GM04503 (cell line): ENCODE measurements at places on chromosomes 7 and 10.

GRCh38 chr10:11002916-11003315 lies 14.8 kb upstream of the CELF2 start:
- DNase-seq, result no peak

DNA sequence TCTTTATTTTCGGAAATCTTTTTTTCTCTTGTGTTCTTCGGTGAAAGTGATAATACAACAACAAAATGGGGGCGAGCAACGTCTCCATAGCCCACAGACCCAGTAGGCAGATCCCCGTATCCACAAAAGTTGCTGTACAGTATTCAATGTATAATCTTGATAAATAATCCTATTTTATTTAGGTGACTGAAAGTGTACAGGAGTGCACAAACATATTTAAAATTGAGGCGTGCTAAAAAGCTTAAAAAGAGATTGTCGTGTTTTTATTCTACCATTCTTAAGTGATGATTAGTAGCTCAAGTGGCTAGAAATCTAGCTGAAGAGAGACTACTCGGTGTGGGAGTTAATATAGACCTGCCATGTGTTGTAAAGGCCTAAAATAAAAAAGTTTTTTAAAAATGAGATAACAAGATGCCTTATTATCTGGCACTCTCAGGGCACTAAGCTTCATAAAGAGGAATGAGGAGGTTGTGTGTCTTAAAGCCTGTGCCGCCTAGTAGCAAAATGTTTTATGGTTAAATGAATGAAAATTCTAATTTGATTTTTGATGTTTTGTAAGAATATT lies 1.6 kb downstream of the CAPZA2 start:
- no peak for DNase-seq

- DNase-seq, result no peak
Observed at GRCh38 chr7:2257046-2257551, 15.1 kb downstream of the NUDT1 start.

GRCh38 chr10:91690412-91690811 lies 57.5 kb upstream of the PPP1R3C start:
- DNase-seq, result no peak

DNA sequence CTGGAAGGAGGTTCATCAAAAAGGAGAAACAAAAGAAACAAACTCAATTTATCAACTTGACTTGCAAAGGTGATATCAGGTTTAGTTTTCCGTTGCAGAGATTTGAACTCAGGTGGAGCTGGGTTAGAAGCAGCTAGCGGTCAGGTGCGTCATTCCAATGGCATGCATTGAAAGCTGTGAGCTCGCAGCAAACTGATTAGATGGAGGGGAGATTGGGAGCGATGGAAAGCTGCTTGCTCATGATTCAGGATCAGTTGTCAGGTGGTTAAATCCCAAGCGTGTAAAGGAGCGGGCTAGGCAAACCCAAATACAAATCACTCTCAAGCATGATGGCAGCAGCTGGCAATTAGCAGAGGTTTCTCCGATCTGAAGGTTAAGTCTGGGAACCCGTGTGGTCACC lies 49.3 kb upstream of the AFAP1L2 start:
- no peak for DNase-seq

DNA sequence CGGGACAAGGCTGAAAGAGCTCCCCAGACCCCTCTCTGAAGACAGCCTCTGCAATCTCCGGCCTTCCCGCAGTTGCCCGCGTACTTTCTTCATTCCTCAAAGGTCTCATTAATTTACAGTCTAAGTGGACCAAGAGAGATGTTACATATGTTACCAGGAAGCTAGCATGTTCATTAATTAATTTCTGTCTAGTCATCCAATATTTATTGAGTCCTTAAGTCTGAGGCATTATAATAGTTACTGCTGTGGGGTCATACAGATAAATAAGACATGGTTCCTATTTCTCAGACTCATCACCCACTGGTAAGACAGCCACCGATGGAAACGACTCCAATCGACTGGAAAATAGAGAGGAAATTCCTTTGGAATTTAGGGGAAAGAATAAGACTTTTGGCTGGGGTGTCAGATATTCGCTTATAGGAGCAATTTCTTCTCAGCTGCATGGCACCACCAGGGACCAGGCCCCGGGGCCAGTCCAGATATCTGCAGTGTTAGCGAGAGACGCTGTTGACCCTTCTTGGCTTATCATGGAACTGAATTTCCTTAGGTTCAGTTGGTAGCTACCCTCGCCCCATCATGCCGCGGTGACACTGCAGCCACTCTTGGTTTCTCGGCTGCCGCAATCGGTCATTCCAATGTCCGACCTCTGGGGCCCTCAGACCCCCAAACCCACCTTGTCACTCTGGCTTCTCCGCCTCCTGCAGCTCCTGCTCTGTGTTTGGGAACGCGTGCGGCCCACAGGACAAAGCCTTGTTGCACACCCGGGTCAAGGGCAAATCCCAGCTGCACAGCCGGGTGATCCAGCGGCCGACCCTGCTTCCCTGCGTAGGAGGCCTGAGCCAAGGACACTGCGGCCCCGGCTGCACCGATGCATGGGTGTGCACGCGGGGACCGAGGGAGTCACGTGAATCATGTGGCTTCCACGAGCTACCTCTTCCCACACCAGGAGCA lies 383.2 kb downstream of the DNAJB6 start:
- no peak for DNase-seq

- DNase-seq, result no peak
Observed at GRCh38 chr7:6167587-6168476, 104.6 kb downstream of the CYTH3 start.

GRCh38 chr7:17706275-17706674 lies 234.0 kb downstream of the SNX13 start:
- no peak for DNase-seq

DNA sequence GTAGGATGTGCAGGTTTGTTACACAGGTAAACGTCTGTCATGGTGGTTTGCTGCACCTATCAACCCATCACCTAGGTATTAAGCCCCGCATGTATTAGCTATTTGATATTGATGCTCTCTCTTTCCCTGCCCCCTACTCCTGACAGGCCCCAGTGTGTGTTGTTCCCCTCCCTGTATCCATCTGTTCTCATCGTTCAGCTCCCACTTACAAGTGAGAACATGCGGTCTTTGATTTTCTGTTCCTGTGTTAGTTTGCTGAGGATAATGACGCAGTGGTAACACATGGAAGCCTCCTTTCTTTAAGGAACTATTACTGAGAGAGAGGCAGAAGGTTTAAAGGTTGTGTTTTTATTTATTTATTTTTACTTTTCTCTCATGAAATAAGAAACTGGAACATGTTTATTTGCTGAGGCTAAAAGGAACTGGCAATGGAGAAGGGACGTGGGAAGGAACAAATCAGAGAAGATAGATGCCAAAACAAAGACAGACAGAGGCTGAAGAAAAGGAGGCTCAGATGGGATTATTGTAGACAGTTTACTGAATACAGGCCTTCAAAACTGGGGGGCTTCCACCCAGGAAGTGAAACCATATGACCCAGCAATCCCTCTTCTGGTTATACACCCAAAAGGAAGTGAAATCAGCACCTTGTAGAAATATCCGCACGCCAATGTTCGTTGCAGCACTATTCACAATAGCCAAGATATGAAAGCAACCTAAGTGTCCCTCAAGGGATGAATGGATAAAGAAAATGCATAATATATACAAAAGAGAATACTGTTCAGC lies 556.3 kb downstream of the GRM8 start:
- DNase-seq, result no peak

- DNase-seq, result no peak
Observed at GRCh38 chr10:71231206-71231605, 18.8 kb downstream of the UNC5B start.

DNA sequence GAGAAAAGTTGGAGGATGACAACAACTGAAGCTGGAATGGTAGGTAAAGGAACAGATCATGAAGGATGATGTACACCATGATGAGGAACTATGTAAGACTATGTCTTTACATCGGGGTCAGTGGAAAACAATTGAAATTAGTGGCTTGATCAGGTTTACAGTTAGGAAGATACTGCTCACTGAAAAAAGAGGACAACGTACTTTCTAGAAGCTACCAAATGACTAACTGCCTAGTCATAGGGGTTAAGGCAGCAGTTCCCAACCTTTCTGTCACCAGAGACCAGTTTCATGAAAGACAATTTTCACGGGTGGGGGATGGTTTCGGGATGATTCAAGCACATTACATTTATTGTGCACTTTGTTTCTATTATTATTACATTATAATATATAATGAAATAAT lies 91.6 kb upstream of the ANKRD1 start:
- no peak for DNase-seq

DNA sequence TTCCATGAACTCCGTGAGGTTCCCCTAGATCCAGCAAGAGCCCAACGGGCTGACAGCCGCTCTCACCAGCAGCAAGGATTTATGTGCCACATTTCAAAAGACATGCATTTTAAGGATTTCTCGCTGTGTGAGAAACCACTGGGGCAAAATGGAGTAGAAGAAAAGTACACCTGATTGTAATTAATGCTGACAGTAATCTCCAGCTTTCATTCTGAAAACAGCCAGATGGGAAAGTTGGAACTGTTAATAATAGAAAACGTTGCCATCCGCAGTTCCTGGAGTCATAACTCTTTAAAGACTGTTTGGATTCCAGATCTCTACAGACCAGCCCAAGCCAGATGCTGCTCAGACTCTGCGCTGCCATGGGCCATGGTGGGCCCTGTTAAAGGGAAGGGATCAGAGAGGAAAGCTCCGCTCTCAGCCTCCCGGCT lies 216.9 kb upstream of the GLI3 start:
- DNase-seq, result no peak

- DNase-seq, result no peak
Observed at GRCh38 chr7:137943132-137943551, 58.7 kb downstream of the CREB3L2 start.

DNA sequence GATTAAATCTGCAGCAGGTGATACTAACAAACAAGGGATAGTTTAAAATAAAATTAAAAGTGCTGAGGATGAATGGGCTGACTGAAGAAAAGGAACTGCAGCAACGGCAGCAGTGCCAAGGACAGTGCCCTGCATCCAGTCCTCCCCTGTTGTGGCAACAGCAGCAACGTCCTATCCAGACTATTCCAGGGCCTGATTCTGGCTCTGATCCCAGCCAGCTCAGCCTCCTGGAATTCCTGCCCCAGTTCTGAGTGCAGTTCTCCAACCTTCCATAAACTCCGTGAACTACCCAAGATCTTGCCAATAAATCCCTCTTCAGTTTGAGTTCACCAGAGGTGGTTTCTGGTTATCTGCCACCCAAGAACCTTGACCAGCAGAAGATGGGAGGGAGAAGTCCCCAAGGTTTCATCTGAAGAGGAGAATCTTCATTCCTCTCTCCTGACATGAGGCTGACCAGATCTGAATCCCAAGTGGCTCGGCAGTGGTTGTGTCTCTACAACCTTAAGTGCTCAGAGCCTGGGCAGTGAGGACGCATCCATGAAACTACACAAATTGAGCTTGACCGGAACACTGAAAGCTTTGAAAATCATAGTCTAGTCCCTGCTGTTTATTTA lies 115.8 kb downstream of the SORBS1 start:
- DNase-seq, result peak; percentile 47

DNA sequence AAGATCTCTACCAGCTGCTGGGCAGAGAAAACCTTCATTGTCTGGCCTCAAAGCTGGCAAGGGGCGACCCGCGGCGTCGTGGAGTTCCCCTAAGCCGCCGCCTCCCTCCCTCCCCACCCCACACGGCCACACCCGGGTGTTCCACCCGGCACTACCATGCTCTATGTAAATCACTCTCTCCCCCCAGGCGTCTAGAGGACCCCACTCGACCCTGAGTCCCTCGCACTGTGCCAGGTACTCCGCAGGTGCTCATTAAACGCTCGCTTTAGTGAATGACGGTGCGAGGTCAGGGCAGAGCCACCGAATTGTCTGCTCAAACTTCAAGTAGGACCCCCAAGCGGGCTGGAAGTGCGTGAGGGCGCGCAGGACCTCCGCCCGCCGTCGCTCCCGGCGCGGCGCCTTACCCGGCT lies 628 bp downstream of the PARP12 start:
- DNase-seq, result no peak

GRCh38 chr10:70494536-70494935 lies 16.0 kb downstream of the PALD1 start:
- DNase-seq, result no peak

DNA sequence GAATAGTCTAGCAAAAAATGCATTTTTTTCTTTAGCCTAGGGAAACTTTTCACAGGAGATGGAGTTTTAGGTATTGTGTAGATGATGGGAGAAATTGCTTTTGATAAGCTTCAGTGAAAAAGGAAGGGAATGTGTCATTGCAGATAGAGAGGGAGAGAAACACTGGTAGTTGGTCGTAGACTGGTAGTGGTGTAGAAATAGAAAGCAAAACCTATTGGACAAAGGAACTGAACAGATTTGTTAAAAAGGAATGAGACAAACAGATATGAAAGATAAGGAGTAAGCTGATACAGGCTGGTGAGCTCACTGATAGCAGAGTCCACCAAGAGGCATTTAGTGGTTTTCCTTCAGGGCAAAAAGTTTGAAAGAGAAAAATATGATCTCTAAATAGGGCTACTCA lies 94.3 kb downstream of the ZEB1 start:
- DNase-seq, result no peak

GRCh38 chr10:15168291-15168785 lies at the start of gene NMT2:
Gene NMT2, minus strand, starts transcription at chr10:15168693. Its CDS starts 81 bp downstream, at chr10:15168612.
- DNase-seq, result no peak

DNA sequence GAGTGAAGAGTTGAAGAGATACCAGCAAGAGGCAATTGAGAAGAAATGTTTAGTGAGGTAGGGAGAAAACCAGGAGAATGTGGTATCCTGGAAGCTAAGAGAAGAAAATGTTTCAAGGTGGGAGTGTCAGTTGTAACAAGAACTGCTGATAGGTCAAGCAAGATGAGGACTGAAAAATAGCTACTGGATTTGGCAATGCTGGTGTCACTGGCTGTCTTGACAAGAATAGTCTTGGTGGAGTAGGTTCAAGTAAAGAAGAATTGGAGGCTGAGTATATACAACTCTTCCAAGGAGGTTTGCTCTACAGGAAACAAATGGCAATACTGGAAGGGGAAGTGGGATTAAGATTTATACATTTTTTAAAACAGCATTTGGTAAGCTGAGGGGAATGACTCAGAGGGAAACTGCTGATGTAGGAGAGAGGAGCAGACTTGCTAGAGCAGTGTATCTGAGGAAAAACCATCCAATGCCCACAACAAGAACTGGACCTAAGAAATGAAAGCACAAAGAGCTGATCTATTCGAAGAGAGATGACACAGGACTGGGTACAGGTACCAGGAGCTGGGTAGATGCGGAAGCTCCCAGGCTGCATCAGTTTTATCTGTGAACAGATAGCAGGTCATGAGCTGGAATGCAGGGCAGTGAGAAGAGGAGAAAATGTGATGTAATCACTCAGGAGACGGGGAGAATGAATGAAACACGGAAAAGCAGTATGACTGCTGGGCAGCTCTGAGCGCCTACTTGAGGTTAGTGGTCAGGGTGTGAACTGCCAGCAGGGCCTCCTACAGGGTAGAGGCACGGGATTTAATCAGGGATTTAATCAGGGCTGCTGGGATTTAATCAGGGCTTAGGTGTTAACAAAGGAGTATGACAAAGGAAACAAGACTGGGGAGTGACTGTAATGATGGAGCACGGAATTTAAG lies 34.5 kb downstream of the FAM25A start:
- peak; percentile 17 for DNase-seq

DNA sequence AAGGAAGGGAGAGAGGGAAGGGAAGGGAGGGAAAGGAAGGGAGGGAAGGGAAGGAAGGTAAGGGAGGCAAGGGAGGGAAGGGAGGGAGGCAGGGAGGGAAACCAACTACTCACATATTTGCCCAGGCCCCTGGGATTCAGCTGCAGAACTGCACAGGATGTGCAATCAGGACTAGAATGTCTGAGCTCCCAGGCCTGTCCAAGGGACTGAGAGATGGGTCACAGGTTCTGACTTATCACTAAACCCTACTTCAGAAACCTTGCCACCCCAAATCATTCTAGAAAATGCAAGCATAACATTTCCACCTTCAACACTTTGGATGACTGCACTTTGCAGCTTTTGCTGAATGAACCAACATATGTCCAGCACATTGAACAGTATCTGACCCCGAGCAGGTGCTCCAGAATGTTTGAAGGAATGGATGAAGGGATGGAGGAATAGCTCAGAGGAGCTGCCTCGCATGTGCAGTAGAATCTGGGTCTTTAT lies 245.3 kb downstream of the KCNMA1 start:
- peak; percentile 24 for DNase-seq
